ENCODE measurements at places on chromosomes 2 and 18. TPM values are rescaled to one million over a fixed set of nuclear protein-coding genes. Genes with fewer than 3 reads are reported as not detected.

Gene CPLX4
- total RNA-seq: not detected

Gene SKOR2
- not detected for total RNA-seq

Gene MYO3B
- total RNA-seq: not detected

Gene SLC9A4
- total RNA-seq: not detected

Gene NCKAP1
- 196 TPM for total RNA-seq

Gene TUBA4B
- total RNA-seq: not detected

Gene LYPD1
- not detected for total RNA-seq

Gene PHOSPHO2
- 1.3 TPM for total RNA-seq

Gene SERPINB12
- total RNA-seq: not detected

Gene ICA1L
- 5.5 TPM for total RNA-seq

Gene ACKR3
- total RNA-seq: 14.7 TPM

Gene IL36A
- not detected for total RNA-seq

Gene ANKRD30BL
- not detected for total RNA-seq

Gene ZC3H6
- 14.6 TPM for total RNA-seq

Gene REG3G
- not detected for total RNA-seq

Gene ATP8B1
- total RNA-seq: 1.9 TPM

Gene RBKS
- 3.9 TPM for total RNA-seq
